Head of caudate nucleus (tissue), 42 donors: ENCODE measurements at places on chromosomes 12 and 14.
A peak's percentile ranks its signal among the peaks of the same experiment; 100 is the strongest.

GRCh38 chr12:95445884-95446505 lies 28.0 kb upstream of the METAP2 start:
- no peak for DNase-seq

GRCh38 chr12:98582093-98582492 lies 11.4 kb upstream of the SLC25A3 start:
- no peak for DNase-seq

DNA sequence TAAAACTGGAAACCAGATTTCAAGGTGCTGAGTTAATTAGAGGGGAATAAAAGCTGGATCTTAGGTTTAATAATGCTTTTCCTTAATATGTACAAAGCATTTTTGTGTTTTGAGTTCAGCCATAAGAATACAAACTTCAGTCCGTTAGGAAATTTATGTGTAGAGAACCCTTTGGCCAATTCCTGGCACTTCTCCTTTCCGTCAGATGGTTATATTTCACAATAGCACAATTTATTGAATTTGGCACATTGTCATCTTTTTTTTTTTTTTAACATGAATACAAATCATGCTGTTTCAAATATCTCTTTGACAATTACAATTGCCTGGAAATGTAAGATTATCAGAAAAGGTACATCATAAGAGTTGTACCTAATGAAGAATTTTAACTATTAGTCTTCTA lies 56.2 kb upstream of the DDHD1 start:
- no peak for DNase-seq

DNA sequence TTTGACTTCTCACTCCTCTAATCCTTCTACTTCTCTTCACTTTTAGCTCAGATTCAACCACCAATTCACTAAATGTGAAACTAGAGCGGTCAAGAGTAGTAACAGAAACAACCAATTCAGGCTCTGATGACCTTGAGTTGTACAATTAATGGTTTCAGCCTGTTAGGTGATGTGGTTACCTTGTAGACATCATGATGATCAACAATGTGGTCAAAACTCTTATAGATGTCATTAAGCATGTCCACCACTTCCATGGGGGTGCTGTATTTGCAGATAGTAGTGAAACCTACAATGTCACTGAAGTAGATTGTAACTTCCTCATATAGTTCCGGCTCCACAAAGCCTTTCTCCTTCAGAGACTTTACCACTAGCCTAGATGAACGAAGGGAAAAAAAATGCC lies 54.1 kb upstream of the PLBD1 start:
- DNase-seq: no peak

DNA sequence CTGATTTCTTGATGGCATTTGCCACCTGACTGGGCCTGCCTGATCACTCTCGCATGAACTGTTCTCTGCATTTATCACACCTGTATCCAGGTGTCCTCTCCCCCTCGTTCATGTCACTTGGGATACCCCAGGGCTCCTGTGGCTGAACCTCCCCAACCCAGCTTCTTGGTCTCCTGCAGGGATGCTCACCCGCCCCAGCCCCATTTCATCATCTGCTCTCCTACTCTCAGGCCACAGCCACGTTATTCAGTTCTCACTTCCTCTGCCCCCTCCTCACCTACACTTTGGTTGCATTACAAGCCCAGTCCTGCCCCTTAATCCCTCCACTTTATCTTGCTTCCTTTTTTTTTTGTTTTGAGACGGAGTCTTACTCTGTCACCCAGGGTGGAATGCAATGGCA lies 35.5 kb downstream of the TMBIM6 start:
- DNase-seq: no peak

GRCh38 chr14:94342334-94342934 lies 19.3 kb upstream of the SERPINA6 start:
- DNase-seq: peak; percentile 89

DNA sequence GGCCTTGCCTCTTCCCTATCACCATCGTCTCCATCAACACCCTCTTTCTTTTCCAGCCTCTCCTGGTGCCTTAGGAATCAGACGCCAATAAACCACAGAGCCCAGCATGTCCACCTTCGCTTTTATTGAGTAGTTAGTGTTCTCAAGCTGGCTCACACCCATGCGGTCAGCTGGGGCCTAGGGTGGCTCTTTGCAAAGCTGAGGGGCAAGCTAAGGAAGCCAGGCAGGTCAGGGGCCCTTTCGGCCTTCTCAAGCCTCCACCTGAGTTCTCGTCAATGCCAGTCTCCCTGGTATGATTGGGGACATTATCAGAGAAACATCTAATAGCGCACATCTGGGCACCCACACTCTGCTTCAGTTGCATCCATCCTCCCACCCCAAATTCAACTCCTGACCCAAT lies 737 bp upstream of the TEX52 start:
- DNase-seq: no peak

DNA sequence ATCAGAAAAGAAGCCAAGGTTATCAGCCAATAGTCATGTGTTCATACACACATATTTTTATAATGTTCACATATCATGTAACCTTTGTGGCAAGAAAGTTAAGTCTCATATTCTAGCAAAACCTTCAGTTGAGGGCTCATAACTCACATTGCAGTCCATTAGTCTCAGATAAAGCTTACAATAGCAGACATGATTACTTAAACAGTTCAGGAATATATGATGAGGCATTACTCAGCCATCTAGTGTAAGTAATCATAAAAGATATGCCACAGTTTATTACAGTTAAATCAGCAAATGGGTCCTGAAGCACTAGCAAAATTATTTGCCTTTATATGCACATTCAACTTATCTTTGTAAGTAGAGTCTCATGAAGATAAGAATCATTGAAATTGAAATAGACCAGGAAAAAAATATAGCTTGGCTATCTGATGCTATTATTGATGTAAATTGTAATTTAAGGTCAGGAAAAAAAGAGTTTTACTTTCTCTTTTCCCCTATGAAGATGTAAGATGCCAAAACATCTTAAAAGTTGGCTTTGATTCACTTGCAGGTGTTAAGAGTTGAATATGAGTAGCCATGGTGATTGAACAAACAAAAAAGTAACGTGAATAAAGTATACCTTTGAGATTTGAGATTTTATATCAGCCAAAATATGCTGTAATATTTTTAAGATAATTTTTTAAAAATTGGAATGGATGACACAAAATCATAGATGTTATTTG lies 537.0 kb downstream of the SLC6A15 start:
- no peak for DNase-seq

DNA sequence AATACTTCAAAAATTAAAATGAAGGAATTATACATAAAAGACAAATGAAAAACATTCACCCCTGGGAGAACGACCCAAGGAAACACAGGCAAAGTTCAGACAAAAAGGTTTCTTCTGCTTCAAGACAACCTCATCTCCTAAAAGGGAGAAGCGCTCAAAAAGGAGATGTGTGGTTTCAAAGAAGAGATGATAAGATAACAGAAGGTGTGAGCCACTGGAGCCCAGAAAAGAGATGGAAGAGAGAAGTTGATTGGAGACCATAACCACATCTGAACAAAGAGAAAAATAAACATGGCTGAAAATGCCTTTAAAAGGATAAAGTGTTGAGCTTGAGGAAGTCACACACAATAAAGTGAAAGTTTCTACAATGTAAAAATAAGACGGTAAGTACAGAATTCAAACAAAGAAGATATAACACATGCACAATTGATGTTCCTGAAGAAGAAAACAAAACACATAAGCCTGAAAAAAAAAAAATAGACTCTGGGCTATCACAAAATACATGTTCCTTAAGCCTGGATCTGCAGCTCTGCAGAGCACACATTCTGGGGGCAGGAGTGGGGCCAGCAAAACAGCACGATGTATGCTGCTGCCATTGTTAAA lies 51.6 kb upstream of the C14orf180 start:
- DNase-seq: no peak

DNA sequence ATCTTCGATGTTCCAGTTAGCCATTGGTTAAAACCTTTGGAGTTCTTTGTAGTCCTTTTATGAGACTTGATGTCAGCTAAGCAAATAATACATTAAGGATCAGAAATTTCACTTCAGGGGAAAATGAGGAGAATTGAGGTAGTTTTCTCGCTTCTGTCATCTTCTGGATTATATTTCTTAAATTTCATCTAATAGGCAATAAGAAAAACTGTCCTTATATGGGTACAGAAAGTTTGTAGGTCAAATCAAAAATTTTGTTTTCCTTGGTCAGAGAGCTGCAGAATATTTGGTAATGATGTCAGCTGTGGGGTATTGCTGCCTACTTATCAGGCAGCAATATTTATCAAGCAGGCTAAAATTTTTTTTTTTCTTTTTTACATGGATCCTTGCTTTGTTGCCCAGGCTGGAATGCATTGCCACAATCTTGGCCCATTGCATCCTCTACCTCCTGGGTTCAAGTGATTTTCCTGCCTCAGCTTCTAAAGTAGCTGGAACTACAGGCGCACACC lies 37.1 kb downstream of the RIMKLB start:
- DNase-seq: no peak

DNA sequence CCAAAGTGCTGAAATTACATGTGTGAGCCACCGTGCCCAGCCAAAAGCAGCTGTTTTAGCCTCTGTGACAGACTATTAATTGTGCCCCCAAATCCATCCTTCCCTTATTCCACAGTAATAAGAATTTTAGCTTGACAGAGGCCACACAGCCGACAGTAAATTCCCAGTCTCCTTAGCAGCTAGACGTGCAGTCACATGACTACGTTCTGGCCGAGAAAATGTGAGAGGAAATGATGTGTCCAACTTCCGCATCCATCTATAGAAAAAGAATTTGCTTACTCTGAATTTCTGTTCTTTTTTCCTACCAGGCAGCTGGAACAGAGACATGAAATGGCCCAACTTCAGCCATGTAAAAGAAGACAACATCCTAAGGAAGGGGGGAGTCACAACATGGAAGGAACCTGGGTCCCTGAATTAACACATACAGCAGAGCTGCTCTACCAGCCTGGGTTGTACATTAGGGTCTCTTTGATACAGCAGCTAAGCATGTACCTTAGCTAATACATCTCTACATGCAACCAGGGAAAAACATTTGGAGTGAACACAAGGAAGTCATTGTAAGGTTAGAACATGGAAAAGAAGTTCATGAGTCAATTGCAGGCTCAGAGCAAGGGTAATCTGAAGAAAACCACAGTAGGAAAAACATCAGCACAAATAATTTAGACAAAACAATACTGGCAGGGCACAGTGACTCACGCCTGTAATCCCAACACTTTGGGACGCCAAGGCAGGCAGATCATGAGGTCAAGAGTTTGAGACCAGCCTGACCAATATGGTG lies 35.5 kb downstream of the CIT start:
- DNase-seq: no peak

- no peak for DNase-seq
These were observed 81.8 kb downstream of the PRIMA1 start for GRCh38 chr14:93706360-93706955.

- DNase-seq: no peak
These were observed 43.9 kb upstream of the IQSEC3 start for GRCh38 chr12:22530-23201.

- no peak for DNase-seq
These were observed 67.4 kb upstream of the ACTN1 start for GRCh38 chr14:69046476-69046860.

DNA sequence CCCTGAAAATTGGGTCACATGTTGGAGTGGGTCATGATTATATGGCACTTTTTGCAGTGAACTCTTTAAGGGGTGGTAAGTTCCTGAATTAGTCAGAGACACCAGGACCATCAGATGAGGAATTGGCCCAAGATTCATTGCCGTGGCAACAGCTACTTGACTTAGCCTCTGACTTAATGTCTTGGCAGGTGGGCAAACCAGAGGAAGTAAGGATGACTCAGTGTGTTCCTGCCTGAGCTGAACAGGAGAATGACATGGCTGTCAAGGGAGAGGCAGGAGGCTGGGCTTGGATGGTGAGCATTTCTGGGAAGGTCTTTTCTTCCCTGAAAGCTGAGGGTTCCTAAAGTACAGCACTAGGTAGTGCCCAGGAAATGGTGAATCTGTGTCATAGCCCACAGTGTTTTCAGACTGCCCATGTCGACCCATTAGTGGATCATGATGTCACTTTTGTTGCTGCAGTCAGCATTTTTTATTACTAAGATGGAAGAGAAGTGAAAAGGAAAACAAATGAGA lies 170.1 kb upstream of the PWP1 start:
- peak; percentile 12 for DNase-seq

GRCh38 chr14:104782086-104782807 lies 13.3 kb downstream of the AKT1 start:
- no peak for DNase-seq

- DNase-seq: no peak
These were observed 82.4 kb downstream of the ARL6IP4 start for GRCh38 chr12:123062681-123063486.

- DNase-seq: no peak
These were observed 12.9 kb downstream of the NCOR2 start for GRCh38 chr12:124554429-124555029.

GRCh38 chr12:15662303-15662980 lies 126.7 kb downstream of the EPS8 start:
- DNase-seq: no peak

GRCh38 chr12:75774261-75775052 lies 257.1 kb downstream of the PHLDA1 start:
- DNase-seq: no peak

DNA sequence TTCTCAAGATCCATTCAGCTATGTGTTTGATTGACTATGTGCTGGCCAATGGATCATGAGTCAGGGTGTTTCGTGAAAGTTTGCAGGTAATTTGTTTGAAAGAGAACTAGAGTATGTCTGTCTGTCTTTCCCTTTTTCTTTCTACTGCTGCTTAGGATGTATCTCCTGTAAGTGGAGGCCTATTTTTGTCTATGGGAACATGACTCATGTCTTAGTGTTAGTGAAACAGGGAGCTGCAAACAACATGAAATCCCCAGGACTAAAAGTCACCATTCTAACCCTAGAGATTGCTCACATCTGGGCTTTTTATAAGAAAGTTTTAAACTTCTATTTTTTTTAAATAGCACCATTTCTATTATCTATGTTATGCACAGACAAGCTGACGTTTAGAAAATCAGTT lies 333.0 kb downstream of the CCER1 start:
- DNase-seq: no peak

- no peak for DNase-seq
These were observed 46.0 kb downstream of the KCNK10 start for GRCh38 chr14:88276923-88277596.

GRCh38 chr12:102728506-102729242 lies 188.4 kb downstream of the PAH start:
- DNase-seq: no peak

DNA sequence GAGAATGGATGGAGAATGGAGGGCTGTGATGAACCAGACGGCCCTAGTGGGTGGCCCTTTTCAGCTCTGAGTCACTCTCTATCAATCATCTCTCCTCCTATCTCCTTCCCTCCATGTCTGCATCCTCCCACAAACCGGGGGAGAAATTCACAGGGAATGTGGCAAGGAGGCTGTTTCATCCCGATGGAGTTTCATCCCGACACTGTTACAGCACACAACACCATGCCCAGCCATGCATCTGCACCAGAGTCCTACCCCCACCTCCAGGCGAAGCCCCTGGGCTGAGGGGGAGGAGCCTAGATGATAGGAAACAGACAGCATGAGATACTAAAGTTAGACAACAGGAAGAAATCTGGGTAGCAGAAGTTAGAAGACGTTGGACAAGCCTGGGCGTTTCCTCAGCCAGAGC lies 20.8 kb downstream of the SLC8B1 start:
- DNase-seq: peak; percentile 58

DNA sequence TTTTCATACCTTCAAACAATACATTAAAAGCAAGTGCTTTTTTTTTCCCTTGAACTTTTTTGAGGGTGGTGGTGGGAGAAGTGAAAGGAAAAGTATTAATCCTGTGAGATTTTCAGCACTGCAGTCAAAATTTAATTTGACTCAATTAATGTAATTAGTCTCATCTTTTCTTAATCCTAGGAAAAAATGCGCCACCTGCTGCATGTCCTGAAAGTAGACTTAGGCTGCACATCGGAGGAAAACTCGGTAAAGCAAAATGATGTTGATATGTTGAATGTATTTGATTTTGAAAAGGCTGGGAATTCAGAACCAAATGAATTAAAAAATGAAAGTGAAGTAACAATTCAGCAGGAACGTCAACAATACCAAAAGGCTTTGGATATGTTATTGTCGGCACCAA lies 52.2 kb downstream of the SPATA7 start:
- no peak for DNase-seq
